ENCODE measurements at places on chromosomes 16 and 17.

DNA sequence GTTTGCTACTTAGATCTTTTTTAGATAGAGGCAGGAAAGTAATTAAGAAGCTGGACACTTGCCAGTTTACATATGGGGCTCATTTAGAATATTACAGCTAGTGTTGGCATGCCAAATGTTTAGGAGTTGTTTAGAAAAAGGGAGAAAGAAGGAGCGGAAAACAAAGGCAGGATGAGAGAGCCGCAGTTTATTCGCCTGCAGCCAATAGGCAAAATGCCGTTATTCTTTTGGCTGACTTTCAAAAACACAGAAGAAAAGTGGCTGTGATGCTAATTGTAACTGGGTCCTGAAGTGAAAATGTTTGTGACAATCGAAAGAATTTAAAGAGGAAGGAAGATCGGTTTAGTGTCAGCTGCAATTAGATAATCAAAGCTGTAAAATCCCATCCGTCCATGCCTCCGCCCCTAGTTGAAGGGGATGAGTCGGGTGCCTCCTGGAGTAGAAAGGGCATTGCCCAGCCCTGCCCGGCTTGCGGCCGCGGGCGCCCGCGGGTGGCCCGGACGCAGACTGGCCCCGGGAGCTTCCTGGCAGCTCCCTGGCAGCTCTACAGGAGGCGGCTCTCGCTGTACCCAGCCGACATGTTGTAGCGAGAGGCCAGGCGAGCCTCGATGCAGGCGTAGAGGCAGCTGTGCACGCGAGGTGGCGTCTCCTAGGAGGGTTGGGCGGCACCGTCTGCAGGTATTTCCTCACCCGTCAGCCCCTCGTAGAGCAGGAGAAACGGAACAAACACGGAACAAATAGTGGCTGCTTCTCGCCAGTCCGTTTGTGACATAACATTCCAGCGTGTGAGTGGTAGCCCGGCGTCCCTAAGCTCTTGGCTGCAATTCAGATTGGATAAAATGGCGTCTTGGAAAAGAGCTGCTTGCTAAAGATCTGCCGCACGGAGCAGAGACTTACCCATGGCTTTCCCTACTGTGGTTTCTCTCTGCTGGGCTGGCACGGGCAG, 82.2 kb downstream of the TNRC6C start:
- DNase-seq: peak; percentile 36

DNA sequence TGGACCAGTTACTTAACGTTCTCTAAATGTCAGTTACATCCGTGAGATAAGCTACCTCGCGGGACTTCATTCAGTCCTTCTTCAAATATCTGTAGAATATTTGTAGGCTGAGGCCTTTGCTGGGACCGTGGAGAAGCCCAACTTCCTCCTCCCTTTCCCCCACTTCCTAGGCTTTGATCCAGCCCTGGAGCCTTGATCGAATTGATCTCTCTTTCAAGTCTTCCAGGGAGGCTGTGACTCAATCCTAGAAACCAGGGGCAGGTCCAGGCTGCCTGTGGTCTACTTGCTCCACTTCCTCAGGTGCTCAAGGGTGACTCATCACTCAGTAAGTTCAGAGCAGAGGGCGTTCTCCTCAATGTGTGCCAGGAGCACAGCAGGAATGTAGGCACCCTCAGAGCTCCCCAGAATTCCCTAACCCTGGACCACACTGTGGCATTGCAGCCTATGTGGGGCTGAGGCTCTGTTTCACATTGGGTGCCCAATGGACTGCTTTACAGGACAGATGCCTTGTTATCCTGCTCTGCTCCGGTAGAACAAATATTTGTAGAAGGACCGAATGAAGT, 11.2 kb upstream of the CEP20 start:
- DNase-seq: peak; percentile 66

DNA sequence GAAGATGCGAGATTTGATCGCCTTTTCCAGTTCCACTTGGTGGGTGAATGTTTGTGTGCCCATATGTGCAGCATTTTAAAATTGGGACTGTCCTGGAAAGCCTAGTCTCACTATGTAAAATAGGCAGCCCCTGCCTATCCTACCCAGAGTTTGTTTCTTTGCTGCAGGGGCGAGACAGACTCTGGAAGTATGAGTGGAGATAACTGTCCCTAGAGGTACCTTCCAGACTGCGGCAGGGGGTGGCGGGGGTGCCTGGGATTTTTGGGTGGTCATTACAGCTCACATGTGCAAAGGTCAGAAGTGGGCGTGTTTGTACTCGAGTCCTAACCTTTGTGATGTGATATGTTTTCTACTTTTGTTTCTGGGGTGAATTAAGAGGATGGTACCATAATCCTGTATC, 36.6 kb downstream of the MPRIP start:
- DNase-seq: no peak

GRCh38 chr17:14052886-14053615, 16.3 kb upstream of the COX10 start:
- DNase-seq: no peak

GRCh38 chr17:59378675-59379074, 47.2 kb downstream of the YPEL2 start:
- DNase-seq: no peak

DNA sequence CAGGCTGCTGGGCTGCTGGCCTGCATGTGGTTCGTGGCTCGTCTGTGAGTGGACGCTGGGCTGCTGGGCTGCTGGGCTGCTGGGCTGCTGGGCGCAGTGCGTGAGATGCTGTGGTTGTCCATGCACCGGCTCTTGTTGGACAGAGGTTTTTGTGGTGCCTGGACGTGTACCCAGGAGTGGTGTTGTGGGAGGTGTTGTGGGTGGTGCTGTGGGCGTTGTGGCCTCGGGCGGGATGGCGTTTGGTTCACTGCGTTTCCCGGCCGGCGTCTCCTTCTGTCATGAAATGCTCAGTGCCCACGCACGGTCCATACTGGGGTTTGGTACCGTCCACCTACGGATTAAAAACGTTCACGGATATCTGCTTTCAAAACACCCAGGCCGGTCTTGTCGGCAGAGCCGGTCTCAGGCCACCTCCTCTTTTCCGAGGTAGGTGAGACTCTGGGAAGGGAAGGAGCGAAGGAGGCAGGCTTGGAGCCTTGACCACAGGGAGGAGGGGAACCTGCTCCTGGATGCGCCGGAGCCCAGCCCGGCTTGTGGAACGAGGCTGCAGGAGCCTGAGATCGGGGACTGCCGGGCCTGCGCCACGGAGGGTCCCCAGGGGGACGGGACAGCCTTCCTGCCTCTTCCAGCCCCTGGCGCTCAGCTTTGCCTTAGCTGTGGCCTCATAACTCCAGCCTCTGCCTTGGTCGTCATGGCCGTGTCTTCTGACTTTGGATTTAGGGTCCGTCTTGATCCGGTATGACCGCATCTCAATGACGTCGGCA, 29.8 kb upstream of the GNG13 start:
- no peak for DNase-seq

DNA sequence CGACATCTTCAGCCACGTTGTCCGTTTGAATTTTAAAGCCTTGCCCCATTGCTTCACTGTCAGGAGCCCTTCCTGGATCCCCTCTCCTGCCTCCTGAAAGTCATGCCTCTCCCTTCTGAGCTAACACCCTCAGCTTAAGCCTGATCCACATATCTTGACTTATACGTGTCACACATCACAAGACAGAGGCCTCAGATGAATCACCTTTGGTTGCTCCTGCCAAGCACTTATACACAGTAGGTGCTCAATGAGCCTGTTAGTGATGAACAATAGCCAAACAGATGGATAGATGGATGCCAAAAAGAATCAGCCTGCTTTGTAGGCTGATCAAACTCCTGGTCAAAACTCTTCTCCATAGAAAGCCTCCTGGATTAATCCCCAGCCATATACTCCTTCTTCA, 31.8 kb downstream of the PITPNM3 start:
- no peak for DNase-seq

DNA sequence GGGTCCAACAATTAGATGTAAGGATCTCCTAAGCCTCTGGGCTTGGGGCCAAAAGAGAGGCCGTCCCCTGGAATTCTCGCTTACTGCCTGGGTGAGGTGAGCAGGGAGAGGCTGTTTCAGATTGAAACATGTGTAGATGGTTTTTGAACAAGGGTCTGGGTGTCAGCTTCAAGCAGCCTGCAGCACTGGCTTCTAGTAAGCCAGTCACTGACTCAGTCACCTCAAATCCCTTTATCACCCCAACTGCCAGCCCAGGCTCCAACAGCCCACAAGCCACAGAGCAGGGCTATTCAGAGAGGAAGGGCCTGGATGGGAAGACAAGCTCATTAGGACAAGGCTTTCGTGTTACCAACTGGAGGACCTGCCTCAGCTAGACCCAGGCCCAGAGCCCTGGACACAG, 180.2 kb downstream of the CCT6B start:
- DNase-seq: no peak

GRCh38 chr16:23420011-23420410, 33.0 kb downstream of the COG7 start:
- no peak for DNase-seq

DNA sequence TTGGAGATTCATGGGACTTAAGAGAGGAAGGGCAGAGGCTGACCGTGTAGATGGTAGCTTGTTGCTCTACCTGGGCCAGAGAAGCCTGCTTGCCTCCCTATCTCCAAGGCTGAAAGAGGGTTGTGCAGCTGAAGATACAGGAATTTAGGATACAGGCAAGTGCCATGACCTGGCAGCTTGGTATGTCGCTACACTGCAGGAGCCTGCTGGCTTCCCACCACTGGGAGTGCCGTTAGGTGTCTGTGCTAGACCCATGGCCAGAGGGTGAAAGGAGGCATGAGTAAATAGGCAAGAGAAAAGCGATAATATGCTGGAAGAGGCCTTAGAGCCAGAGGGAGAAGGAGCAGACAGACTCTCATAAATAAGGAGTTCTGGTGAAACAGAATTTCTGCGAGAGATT, 10.6 kb downstream of the NAA60 start:
- DNase-seq: no peak

- DNase-seq: peak; percentile 85
Measured at GRCh38 chr17:17303010-17303846, at the start of gene NT5M. NT5M (plus strand) TSS chr17:17303373; CDS start chr17:17303551, 178 bp downstream.

GRCh38 chr17:62955841-62956352, 10.1 kb upstream of the TANC2 start:
- no peak for DNase-seq

DNA sequence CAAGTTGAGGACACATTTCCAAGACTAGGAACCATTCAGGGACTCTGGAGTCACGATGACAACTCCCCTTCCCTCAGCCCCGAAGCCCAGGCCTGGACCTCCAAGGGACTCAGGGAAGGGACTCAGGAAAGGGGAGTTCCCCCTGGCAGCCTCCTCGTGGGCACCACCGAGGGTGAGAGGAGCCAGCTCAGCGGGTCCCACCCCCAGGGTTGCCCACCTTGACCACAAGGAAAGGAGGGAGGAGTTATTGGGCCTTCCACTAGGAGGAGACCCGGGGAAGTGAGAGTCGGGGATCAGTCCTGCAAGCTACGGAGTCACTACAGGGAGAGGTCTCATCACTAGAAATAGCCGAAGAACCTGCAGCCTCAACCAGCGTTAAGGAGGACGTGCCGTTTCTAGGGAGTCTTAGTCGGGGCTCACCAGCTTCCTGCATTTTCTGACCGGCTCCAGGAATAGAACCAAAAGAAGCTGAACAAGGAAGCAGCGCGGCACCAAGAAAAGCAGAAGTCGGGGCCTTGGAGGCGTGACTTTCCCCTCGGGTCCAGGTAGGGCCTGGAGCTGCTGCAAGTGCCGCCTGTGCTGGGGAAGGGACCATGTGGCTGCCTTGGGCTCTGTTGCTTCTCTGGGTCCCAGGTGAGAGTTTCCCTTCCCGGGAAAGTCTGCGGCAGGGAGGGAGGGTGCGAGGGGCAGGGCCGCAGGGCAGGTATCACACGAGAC, at the start of gene CD300A:
TSS of gene CD300A (plus strand) at position 524 of the 717 bp plus-strand sequence. CDS start at position 594, 70 bp downstream.
- no peak for DNase-seq

- peak; percentile 70 for DNase-seq
Measured at GRCh38 chr17:63984651-63985386, 12.1 kb upstream of the SCN4A start.

GRCh38 chr17:27326051-27326450, 32.1 kb downstream of the WSB1 start:
- no peak for DNase-seq

DNA sequence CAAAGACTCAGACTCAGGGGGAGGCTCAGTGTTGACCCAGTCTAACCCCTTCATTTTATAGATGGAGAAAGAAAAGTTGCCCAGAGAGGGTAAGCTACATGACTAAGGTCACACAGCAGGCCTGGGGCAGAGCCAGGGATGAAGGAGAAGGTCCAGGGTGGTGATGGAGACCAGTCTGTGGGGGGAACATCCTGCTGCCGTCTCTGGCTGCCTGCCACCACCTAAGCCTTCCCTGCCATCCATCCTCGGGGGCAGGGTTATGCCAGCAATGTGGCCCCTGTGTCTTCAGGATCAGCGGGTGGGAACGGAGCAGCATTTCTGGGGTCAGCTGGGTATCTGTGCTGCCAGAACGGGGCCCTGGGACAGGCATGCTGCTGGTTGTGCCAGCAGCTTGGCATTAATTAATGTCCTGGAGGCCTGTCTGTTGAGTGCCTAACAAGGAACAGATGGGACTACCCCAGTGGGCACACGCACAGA, 5.5 kb downstream of the DOK4 start:
- DNase-seq: no peak

- DNase-seq: no peak
Measured at GRCh38 chr17:10018461-10018891, 113.4 kb upstream of the RCVRN start.

- DNase-seq: no peak
Measured at GRCh38 chr17:68599552-68600066, 1.6 kb downstream of the FAM20A start.

Measured in activated T-cell treated with anti-CD3 and anti-CD28 coated beads, Interleukin-2, amount 50 U/mL, for 48 hours (primary cell).